ENCODE measurements at places on chromosomes 3 and 15.

- no peak for DNase-seq
Measured at GRCh38 chr15:44207643-44208042, 12.6 kb upstream of the FRMD5 start.

DNA sequence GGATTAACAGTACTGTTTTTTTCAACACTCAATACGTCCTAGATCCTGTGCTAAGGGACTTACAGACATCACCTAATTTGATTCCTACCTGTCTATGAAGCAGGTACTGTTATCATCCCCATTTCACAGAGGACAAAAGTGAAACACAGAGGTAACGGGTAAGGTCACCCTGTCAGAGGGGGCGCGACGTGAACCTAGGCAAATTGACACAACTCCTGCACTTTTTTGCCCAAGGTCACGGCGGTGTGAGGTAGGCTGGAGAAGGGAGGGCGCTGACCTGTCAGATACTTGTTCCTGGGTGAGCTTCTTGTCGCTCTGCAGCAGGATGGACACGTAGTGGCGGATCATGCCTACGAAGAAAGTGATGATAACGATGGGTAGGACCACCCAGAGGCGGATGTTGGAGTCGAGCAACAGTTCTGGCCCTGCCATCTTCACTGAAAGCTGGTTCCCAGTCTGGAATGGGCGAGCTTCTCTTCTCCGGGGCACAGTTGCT lies 363 bp downstream of the EMC3 start:
- no peak for DNase-seq

DNA sequence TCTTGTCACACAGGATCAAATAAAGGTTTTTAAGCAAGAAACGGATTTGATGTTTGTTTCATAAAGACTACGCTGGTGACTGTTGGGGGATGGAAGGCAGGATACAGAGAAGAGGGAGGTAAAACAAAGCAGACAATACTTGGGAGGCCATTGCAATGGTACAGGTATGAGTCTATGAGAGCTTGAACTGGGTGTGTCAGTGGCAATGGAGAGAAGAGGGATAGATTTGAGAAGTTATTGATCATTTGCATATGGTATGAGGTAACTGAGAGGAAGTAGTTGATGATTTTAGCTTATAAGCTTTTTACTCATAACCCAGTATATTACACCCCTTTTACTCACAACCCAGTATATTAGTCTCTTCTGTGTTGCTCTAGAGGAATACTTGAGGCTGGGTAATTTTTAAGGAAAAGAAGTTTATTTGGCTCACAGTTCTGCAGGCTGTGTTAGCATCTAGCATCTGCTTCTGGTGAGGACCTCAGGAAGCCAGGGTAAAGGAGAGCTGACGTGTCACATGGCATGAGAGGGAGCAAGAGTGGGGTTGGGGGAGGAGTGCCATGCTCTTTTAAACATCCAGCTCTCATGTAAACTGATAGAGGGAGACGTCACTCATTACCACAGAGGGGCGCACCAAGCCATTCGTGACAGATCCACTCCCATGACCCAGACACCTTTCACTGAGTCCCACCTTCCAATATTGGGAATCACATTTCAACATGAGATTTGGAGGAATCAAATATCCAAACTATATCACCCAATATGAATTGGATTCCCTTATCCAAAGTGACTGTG lies 153.9 kb downstream of the VPS8 start:
- DNase-seq = no peak

- DNase-seq = no peak
Measured at GRCh38 chr3:45180051-45180450, 33.9 kb upstream of the CDCP1 start.

DNA sequence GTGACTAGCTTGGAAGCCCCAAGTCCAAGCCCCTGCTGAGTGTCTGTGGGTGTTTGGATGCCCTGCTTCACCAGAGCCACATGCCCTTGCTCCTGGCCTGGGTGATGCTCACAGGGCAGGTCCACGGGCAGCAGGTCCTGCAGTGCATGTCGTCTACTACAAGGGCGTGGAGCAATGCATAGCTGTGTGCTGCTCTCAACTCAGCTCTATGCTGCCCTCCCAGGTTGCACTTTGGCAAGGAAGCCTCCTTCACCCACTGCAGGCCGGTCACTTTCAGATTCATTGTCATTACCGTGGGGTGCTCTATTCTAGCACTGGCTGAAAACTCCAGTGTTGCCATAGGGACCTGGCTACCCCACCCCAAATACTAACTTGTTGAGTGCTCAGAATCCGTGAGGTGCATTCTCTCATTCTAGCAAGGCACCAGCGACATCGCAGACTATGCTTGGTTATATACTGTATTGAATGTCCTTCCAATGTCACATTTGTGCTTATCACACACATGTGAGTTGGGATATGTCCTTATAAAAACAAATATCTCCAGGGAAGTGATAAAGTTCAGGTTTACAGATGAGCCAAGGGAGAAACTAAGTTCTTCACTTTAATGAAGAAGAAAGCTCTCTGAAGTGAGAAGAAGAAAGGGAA lies 51.8 kb downstream of the GRAMD1C start:
- DNase-seq = peak; percentile 4

DNA sequence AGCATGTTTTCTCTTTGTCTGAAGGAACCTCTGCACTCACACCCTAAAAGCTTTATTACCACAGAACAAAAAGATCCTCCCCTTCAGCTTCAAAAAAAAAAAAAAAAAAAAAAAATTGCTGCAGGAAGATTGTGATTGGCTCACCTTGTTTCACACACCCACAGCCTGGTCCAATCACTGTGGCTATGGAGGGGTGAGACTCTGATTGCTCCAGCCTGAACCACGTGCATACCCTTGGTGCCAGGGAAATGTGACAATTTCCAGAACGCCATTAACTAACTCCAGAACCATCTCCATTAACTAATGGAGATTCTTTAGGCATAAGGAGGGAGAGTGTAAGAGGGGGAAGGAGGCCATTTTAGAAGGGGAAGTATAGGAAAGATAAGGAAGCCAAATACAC lies 106.5 kb upstream of the CRBN start:
- no peak for DNase-seq

GRCh38 chr3:187743195-187744141 lies 1.8 kb downstream of the BCL6 start:
- peak; percentile 39 for DNase-seq

- DNase-seq = peak; percentile 89
Measured at GRCh38 chr15:90873998-90874605, 5.7 kb downstream of the FURIN start.

DNA sequence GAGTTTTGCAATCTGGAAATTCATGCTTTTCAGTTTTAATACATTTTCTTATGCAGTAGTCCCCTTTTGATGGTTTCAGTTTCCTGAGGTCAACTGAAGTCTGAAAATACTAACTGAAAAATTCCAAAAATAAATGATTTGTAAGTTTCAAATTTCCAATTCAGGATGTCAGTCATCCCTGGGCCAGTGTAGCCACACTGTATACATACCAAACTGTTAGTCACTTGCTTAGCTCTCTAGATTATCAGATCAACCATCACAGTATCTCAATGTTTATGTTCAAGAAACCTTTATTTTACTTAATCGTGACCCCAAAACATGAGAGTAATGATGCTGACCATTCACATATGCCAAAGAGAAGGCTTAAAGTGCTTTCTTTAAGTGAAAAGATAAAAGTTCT lies 715.5 kb downstream of the GBE1 start:
- no peak for DNase-seq

- DNase-seq = no peak
Measured at GRCh38 chr15:51366071-51366470, 24.6 kb downstream of the GLDN start.

DNA sequence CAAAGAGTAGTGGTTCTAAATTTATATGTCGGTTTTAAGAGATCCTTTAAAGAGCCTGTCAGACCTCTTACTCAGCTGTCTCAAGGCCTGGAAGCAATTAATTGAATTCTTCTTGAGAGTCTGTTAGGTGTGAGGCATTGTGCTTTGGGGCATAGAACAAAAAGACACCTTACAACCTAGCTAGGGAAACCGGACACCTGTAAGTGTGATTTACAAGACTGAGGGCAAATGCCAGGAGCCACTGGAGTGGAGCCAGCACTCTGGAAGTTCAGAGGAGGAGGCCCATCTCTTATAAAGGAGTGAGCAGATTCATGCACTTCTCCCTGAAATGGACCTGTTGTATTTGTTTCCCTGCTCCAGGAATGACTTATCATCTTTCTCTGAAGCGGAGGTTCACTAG lies 97.7 kb upstream of the NUDT16 start:
- no peak for DNase-seq

- no peak for DNase-seq
Measured at GRCh38 chr3:18018491-18019160, 276.2 kb upstream of the TBC1D5 start.

- no peak for DNase-seq
Measured at GRCh38 chr3:36405190-36405589, 24.9 kb downstream of the STAC start.

DNA sequence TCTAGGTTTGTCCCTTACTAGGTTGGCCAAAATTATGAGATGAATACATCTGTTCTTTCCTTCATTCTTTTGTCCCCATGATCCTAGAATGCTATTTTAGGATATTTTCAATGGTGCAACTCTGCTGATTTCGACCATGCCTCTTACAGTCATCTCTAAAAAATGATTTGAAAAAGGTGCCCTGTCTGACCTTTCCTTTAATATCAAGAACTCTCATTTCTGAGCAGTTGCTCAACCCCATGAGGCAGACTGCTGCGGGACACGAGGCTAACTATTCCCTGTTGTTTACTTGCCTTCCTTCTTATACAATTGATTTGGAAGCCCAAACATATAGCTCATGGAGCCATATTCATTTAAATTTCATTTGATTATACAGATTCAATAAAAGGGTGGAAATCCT lies 14.6 kb downstream of the PLSCR2 start:
- DNase-seq = no peak

GRCh38 chr3:152557302-152557999 lies 277.5 kb upstream of the P2RY1 start:
- no peak for DNase-seq

GRCh38 chr3:130839813-130840212 lies 54.1 kb upstream of the ATP2C1 start:
- peak; percentile 51 for DNase-seq

DNA sequence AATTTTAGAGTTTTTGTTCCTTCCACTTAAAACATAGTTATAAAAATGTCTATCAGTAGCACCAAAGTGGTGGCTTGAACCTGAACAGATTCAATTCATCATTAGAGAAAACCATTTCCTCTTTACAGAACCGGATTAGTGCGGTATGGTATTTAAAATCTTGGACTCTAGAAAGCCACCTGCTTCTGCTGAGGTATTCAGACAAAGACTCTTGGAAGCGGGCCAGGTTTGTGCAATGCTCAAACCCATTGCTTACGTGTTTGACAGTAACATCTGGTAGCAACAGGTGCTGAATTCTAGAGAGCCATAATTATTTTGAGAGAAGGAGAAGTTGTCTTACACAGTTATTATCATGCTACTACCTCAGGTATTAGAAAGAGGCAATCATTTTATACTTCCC lies 290.5 kb downstream of the NAALADL2 start:
- no peak for DNase-seq

DNA sequence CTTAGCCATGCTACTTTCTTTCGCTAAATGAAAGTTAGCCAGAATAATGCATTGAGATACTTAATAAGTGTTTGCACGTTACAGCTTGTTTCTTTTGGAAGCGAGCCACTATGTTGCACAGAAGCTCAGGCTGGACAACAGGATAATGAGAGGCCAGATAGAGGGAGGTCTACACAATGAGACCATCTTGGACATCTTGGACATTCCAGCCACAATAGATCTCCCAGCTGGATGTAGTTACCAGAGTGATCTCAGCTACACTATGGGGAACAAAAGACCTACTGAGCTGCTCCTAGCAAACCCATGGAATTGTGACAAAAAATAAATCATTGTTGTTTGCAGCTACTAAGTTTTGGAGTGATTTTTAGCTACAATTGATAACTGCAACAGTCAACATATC lies 540.1 kb upstream of the SEMA6D start:
- no peak for DNase-seq

DNA sequence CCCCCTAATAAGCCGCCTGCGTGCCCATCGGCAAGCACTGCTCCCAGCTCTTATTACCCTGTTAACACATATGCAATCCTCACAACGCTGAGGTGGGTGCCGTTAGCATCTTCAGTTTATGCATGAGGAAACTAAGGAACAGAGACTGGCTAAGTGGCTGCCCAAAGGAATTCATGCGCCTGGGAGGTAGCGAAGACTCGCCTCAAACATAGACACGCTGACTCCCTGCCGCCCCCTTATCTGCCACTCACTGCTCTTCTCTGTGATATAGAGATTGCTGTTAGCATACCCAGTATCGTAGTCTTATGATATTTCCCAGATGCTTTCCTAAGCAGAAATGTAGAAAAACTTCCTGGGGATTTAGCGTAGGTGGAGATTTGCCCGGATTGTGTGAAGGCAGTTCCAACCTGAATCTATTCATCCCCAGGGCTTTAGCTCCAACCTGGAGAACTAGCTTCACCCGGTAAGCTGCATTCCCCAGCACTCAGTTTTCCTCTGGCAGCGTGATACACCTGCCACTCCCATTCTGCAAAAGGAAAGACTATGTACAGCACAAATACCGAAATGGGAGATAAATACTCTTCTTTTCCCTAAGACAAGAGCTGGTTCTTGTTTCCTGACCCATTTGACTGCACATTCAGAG lies 23.7 kb upstream of the CD47 start:
- DNase-seq = no peak

- DNase-seq = no peak
Measured at GRCh38 chr3:11622586-11623550, 20.8 kb downstream of the VGLL4 start.

- DNase-seq = no peak
Measured at GRCh38 chr3:164640591-164640990, 437.7 kb downstream of the SI start.

GRCh38 chr3:28989646-28990089 lies 291.2 kb upstream of the RBMS3 start:
- DNase-seq = no peak

- no peak for DNase-seq
Measured at GRCh38 chr3:123084192-123084591, 17.4 kb downstream of the PDIA5 start.

DNA sequence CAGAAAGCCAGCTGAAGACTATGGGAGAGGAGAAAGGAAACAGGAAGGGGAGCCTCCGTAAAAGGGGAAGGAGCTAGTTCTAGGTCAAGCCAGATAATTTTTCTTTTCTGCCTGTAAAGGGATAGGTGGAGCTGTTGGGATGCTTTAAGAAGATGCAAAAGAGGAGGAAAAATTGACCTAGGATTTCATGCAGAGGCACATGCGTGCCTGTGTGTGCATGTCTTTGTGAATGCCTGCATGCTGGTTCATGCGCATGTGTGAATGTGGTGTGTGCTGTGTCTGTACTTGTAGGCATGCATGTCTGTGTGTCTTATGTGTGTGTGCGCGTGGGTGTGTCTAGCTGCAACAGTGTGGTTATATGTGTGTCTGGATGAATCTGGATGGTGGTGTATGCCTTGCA lies 27.3 kb downstream of the CCDC33 start:
- peak; percentile 43 for DNase-seq

All from NB4 (cell line).